ENCODE measurements at places on chromosomes 6 and 20. TPM values are rescaled to one million over a fixed set of nuclear protein-coding genes. Genes with fewer than 3 reads are reported as not detected.

DNA sequence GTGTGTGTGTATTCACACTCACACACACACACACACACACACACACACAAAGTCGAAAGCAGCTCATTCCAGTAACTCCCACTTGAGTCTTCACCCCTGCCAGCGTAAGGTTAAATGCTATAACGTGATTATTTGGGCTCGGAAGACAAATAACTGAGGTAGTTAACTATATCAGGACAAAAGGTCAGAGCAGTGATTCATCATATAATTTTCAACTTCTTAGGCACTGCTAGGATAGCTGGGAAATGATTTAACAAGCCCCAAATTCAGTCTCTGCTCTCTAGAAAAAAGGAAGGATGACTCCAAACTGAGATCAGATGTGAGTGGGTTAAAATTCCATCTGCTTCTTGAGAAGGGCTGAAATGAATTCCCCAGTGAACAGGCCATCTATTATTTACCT is 30.7 kb downstream of the HDGFL1 start:
- DNase-seq: no peak

- DNase-seq: no peak
Observed at GRCh38 chr6:110458476-110458875, 17.9 kb downstream of the SLC22A16 start.

SLC17A9 gene
- total RNA-seq: 3.5 TPM

TMEM151B gene
- total RNA-seq: 1.1 TPM
